Keratinocyte (primary cell): ENCODE measurements at places on chromosomes 11 and 22. TPM values are rescaled to one million over a fixed set of nuclear protein-coding genes. Genes with fewer than 3 reads are reported as not detected.
A peak's percentile ranks its signal among the peaks of the same experiment; 100 is the strongest.

The HBG2 gene
- polyA plus RNA-seq, result 0.50 to 0.73 TPM (median 0.61 TPM) in 3 replicates

The SBF1 gene
- polyA plus RNA-seq, result 16.2 to 34.4 TPM (median 25.8 TPM) in 3 replicates

The TSKU gene
- polyA plus RNA-seq, result 22.8 to 36.1 TPM (median 35.8 TPM) in 3 replicates

The MAPK8IP2 gene
- polyA plus RNA-seq, result 0.29 to 1.0 TPM (median 0.31 TPM) in 3 replicates

GRCh38 chr22:20959578-20960461 lies 7.2 kb upstream of the AIFM3 start:
- H3K36me3 ChIP-seq, result no peaks in the 10 kb centered on the region
- no peak overlapping the region for H3K4me3 ChIP-seq

GRCh38 chr11:88175569-88176075 lies 379 bp upstream of the RAB38 start:
- DNase-seq, result no peak
- peak overlapping the region; percentile 96 for H3K27ac ChIP-seq
- H3K4me3 ChIP-seq, result peak overlapping the region; percentile 63
- peaks cover 68% of the 10 kb centered on the region for H3K4me1 ChIP-seq
- H3K27me3 ChIP-seq, result no peaks in the 10 kb centered on the region

GRCh38 chr22:29380856-29381255 lies 7.5 kb downstream of the AP1B1 start:
- H3K27ac ChIP-seq, result no peak overlapping the region
- DNase-seq, result no peak
- H3K4me3 ChIP-seq, result no peak overlapping the region
- H3K4me1 ChIP-seq, result peaks cover 45% of the 10 kb centered on the region
- no peaks in the 10 kb centered on the region for H3K27me3 ChIP-seq

GRCh38 chr11:75966537-75967287 lies 151.7 kb downstream of the UVRAG start:
- no peaks in the 10 kb centered on the region for H3K27me3 ChIP-seq
- H3K36me3 ChIP-seq, result no peaks in the 10 kb centered on the region
- DNase-seq, result peak; percentile 5
- peak overlapping the region; percentile 66 for H3K27ac ChIP-seq

GRCh38 chr11:45852712-45853101 lies 5.4 kb downstream of the CRY2 start:
- peaks cover 9% of the 10 kb centered on the region for H3K36me3 ChIP-seq
- H3K27ac ChIP-seq, result no peak overlapping the region
- no peaks in the 10 kb centered on the region for H3K27me3 ChIP-seq

GRCh38 chr22:49853981-49854831 lies 562 bp downstream of the ZBED4 start:
- peak overlapping the region; percentile 75 for H3K27ac ChIP-seq
- peak overlapping the region; percentile 79 for H3K4me3 ChIP-seq
- peaks cover 17% of the 10 kb centered on the region for H3K27me3 ChIP-seq
- H3K4me1 ChIP-seq, result peaks cover 13% of the 10 kb centered on the region
- no peak for DNase-seq

DNA sequence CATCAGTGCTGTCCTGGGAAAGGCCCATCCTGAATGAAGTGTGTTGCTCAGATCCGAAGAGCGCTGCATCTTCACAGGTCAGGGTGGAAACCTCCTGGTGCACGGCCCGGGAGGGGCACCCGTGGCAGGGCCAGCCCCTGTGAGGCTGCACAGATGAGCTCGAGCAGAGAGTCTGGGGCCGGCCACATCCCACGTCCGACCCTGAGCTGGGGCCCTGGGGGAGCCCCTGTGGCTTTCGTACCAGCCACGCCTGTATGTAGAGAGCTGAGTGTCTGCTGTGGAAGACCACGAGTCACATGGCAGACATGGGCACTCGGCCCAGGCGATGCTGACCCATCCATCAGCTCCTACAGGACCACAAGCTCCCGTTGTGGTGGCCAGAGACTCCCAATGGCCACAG lies 24.9 kb upstream of the SEPTIN5 start:
- no peak overlapping the region for H3K27ac ChIP-seq
- no peak for DNase-seq
- no peak overlapping the region for H3K4me3 ChIP-seq
- H3K36me3 ChIP-seq, result no peaks in the 10 kb centered on the region
- peaks cover 35% of the 10 kb centered on the region for H3K27me3 ChIP-seq

DNA sequence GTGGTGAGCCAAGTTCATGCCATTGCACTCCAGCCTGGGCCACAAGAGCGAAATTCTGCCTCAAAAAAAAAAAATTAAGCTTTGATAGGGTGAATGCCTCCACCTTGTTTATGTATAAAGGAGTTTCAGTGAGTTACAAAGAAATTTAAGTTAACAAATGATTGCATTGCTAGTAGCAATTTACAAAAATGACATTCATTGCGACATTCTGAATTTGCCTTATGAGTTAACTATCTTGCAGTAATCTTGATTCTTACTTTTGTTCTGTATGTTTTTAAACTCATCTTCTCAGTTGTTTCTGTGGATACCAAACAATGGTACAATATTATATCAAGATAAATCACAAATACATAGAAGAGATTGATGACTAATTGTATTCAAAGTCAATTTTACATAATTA lies 207.0 kb downstream of the DDX10 start:
- no peak overlapping the region for H3K4me3 ChIP-seq
- peaks cover 22% of the 10 kb centered on the region for H3K4me1 ChIP-seq
- no peak for DNase-seq
- H3K27me3 ChIP-seq, result no peaks in the 10 kb centered on the region
- H3K27ac ChIP-seq, result peak overlapping the region; percentile 10

DNA sequence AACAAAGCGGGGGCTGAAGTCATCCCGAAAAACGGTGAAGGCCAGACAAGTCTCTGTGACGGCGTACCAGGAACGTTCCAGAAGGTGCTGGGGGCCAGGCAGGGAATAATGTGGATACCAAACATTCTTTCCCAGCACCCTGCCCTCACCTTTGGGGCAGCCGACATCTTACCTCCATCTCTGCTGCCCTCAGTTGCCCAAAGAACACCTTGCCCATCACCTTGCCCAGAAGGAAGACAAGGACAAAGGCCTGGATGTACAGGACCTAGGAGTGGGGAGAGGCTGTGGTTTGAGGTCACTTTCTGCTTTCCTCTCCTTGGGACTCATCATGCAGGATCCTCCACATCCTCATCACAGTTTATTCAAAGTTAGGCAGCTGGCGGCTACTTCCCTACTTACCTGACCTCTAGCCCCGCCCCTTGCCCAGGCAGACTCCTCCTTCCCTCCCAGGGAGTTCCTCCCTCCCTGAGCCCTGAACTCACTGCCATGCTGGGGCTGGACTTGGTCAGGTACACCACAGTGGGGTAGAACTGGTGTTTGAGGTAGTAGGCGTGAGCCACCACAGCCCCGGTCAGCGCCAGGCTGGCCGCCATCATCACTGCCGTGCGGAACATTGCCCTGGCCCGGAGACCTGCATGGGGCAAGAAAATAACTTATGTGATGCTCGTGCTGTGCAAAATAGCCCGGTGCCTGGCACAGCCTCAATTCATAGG lies 1.2 kb downstream of the SYVN1 start:
- H3K36me3 ChIP-seq, result peaks cover 32% of the 10 kb centered on the region
- peak overlapping the region; percentile 90 for H3K4me3 ChIP-seq
- peak overlapping the region; percentile 100 for H3K27ac ChIP-seq
- peaks cover 20% of the 10 kb centered on the region for H3K4me1 ChIP-seq

DNA sequence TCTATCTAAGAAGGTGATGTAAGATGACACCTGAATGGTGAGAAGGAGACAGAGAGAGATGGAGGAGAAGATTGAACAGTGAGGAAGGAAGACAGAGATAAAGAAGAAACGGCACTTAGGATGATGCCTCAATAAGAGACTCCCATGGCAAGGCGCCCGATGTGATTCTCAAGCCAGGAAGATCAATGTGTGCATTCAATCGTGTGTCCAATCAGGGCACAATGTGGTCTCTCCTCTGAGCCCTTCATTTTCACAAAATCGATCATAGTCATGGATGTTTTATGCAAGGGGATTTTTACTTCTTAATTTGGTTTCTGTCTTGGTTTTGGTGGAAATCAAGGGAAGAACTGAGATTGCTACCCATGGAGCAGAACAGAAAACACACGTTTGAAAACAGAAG lies 19.9 kb upstream of the TMPRSS13 start:
- H3K27me3 ChIP-seq, result no peaks in the 10 kb centered on the region
- H3K4me3 ChIP-seq, result no peak overlapping the region
- no peak overlapping the region for H3K27ac ChIP-seq
- no peak for DNase-seq

- peaks cover 5% of the 10 kb centered on the region for H3K4me1 ChIP-seq
- no peaks in the 10 kb centered on the region for H3K36me3 ChIP-seq
- no peaks in the 10 kb centered on the region for H3K27me3 ChIP-seq
Observed at GRCh38 chr11:95977534-95978174, 53.7 kb upstream of the MTMR2 start.

- DNase-seq, result no peak
- H3K36me3 ChIP-seq, result no peaks in the 10 kb centered on the region
- no peaks in the 10 kb centered on the region for H3K27me3 ChIP-seq
- H3K4me3 ChIP-seq, result no peak overlapping the region
Observed at GRCh38 chr11:96112192-96113128, 188.6 kb upstream of the MTMR2 start.

- no peaks in the 10 kb centered on the region for H3K27me3 ChIP-seq
- DNase-seq, result no peak
- no peaks in the 10 kb centered on the region for H3K36me3 ChIP-seq
- H3K4me3 ChIP-seq, result no peak overlapping the region
- no peak overlapping the region for H3K27ac ChIP-seq
- no peaks in the 10 kb centered on the region for H3K4me1 ChIP-seq
Observed at GRCh38 chr11:69560141-69560790, 78.8 kb downstream of the LINC01488 start.
